ENCODE measurements at places on chromosomes 16 and 17.
A peak's percentile ranks its signal among the peaks of the same experiment; 100 is the strongest.

DNA sequence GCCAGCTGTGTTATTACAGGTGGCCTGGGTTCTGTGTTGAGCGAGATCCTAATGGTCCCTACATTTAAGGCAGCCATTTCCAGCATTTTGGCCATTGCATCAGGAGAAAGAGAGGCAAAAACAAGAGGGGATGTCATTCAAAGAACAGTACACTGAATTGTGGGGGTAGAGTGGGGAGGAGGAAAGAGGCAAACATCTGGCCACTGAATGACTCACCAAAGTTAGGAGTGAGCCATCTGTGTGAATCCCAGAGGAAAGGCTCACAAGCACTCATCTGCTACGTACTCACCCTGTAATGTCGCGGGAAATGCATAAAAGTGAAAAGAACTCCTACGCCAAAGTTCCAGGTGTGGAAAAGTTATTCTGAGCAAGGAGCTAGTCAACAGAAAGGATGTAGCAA, 16.7 kb downstream of the KRABD2 start:
- no peak for DNase-seq

DNA sequence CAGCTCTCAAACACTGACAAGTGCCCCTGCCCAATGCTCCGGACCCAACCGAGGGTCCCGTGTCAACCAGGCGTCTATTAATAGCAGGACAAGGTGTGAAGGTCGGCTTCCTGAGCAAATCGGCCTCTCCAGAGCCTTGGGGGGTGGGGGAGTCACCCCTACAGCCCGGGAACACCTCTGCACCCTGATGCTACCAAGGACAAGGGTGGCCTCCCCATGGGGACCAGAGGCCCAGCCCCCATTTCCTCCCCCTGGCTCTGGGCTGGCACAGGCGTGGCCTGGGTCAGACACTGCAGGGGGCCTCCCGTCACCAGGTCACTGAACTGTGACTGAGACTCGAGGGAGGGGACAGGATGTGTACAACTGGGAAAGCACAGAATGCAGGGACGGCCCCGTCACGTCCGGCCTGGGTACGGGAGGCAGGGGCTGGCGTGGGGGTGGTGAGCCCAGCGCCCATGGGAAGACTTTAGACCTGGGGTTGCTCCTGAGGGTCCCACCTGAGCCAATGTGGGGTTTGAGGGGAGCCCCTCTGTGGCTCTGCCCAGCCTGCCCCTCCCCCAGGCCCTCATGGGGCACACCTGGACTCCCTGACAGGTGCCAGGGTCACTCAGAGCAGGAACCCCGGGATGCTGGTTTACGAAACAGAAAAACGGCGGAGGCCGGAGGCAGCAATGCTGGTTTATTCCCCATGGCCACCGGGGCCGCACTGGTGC, 579 bp upstream of the CYBA start:
- DNase-seq, result peak; percentile 97

- no peak for DNase-seq
These were observed 181.4 kb upstream of the WSCD1 start for GRCh38 chr17:5888811-5889210.

GRCh38 chr17:10013365-10014112, 108.5 kb upstream of the RCVRN start:
- peak; percentile 86 for DNase-seq

- DNase-seq, result peak; percentile 65
These were observed 33.7 kb upstream of the RPH3AL start for GRCh38 chr17:386141-386876.

- DNase-seq, result no peak
These were observed 391.4 kb downstream of the UTP18 start for GRCh38 chr17:51651513-51652298.

DNA sequence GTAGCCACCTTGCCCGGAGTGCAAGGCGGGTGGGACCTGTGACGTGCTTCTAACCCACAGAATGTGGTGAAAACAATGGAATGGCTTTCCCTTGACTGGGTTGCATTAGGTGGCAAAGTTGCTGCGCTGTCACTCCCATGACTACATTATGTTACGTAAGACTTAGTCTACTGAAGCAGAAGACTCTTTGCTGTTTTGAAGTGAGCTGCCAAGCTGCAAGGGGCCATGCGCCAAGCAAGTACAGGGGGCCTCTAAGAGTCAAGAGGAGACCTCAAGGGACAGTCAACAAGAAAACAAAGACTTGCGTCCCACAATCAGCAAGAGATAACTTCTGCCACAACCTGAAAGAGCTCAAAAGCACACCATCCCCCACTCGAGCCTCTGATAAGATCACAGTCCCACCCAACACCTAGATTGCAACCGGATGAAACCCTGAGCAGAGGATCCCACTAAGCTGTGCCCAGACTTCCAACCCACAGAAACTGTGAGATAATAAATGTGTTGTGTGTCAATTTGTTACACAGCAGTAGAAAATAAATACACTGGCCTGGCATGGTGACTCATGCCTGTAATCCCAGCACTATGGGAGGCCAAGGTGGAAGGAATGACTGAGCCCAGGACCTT, 16.5 kb downstream of the ANKRD11 start:
- DNase-seq, result no peak

DNA sequence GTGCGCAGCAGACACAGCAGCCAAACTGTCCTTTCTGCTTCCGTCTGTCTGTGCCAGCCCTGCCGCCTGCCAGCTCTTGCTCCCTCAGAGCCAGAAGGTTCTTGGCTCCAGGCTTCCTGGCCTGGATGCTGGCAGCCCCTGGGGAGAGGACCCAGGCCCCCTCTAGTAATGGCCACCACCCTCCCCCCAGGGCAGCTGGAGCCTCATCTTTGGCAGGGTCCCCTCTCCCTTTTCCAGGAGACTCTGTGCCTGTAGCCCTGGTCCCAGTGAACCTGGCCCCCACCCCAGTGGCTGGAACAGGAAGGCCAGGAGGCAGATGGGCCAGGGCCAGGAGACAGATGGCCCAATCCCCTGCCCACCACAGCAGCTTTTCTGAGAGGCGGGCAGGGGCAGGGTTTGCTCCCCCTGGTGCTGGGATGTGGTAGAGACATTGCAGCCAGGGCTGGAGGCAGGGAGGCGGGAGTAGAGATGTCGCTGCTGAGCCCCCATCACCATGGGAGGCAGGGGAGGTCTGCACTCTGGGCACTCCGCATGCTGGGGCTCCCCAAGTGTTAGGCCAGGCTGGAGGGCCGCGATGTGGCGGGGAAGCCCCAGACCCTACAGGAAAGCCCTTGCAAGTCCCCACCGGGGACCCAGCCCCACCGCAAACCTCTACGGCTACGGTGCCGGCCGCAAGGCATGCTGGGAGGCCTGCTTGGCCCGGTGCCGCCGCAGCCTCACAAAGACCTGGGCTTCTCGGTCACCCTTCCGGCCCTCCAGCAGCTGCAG, 16.7 kb downstream of the UNC13D start:
- DNase-seq, result peak; percentile 80

DNA sequence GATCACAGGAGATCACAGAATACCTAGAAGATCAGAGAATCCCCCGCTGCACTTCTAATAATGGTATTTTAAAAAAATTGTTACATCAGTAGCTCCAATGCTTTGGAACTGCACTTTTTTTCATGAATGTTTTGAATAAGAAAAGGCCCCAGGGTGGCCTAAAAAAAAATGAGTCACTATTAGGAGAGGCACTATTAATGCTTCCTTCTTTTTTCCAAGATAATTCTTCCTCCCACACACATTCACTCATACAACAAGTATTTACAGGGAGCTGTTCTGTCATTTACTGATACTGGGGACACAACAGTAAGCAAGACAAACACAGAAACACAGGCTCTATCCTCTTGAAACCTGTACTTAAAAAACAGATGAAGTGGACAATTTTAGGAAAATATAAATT, 675 bp upstream of the PDZD9 start:
- DNase-seq, result no peak

DNA sequence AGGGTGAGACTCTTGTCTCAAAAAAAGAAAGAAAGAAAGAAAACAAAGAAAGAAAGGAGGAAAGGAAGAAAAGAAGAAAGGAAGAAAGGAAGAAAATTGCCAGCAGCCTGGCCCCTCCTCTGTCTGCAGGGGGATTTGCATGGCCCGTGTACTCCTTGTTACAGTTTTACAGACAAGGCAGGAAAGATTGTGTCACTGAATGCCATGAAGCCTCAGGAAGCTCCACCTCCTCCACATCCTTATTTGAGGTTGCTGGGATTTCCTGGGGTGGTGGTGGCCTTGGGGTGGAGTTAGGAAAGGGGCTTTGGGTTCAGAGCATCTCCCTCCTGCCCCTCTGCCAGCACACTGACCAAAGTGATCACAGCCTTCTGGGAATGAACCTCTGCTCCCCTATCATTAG, 23.6 kb downstream of the CFAP20 start:
- DNase-seq, result no peak

DNA sequence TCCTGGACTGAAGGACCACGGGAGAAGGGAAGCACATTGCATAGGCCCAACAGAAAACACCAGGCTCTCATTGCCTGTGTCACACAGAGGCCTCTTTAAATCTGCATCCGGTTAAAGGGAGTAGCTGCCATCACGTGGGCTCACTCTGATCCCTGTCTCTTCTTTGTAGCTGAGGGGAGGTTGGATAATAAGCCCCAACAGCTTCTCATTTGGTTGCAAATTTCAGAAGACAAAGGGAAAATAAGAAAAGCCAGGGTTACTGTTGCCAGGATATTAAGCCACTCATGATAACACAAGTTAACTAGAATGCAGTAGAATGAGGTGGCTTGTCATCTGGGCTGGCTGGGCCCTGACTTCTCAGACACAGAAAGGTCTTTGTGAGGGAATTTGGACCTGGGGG, 325.1 kb upstream of the ERCC4 start:
- DNase-seq, result no peak

- DNase-seq, result peak; percentile 71
These were observed 43.2 kb downstream of the RPH3AL start for GRCh38 chr17:309361-309888.

- no peak for DNase-seq
These were observed 216.8 kb downstream of the ENGASE start for GRCh38 chr17:79291391-79291790.

- DNase-seq, result peak; percentile 69
These were observed 90.9 kb upstream of the CORO6 start for GRCh38 chr17:29713626-29714025.

- peak; percentile 69 for DNase-seq
These were observed 4.1 kb downstream of the ZNF688 start for GRCh38 chr16:30567160-30567990.

- DNase-seq, result no peak
These were observed 49.8 kb upstream of the USP7 start for GRCh38 chr16:9013508-9013864.

GRCh38 chr17:73531158-73531557, 113.1 kb downstream of the SDK2 start:
- DNase-seq, result no peak

DNA sequence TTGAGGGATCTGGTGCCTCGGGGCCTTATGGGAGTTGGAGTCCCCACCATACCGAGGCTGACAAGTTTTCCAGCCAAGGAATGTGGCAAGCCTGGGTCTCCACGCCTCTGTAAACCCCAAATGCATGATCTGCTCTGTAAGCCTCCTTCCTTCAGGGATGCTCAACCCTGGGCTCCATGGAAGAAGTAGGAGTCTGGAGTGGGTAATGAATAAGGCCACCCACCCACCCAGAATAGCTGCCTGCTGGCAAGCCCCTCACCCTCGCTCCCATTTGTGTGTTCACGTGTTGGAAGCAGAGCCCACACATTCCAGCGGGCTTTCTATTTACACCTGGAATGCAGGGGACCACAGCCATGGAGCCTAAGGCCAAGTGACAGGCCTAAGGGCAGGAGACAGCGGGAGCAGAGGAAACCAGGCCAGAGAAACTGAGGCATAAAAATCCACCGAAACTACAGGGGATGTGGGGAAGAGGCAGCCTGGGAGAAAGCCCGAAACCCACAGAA, 4.4 kb downstream of the DLG4 start:
- no peak for DNase-seq

GRCh38 chr17:48722915-48723422, at the start of gene PRAC2:
Gene PRAC2 (plus strand): TSS chr17:48723185. CDS start chr17:48724411, 1,226 bp downstream.
- no peak for DNase-seq

GRCh38 chr17:79944821-79945391, 90.8 kb downstream of the TBC1D16 start:
- DNase-seq, result no peak

DNA sequence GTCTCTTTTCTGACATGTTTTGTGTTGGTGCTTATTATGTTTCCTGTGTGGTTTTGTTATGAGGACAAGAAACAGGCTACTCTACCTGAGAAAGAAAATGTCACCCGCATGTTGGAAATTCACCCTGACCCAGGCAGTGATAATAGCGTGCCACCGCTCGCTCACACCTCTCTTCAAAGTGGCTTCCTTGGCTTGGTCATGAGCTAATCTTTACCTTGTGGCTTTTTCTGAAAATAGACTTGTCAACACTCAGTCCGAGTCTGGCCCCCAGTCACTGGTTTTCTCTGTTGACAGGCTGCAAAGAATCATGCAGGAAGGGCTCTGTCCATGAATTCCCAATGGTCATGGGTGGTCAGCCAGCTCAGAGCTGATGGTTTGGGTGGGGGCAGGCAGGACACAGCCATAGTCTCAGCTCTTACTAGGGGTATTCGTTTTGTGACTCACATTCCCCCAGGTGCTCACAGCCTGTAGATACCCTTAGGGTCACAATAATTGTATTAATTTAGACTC, 121.3 kb upstream of the CACNG5 start:
- peak; percentile 95 for DNase-seq

GRCh38 chr17:14747603-14747950, 446.7 kb downstream of the HS3ST3B1 start:
- no peak for DNase-seq

DNA sequence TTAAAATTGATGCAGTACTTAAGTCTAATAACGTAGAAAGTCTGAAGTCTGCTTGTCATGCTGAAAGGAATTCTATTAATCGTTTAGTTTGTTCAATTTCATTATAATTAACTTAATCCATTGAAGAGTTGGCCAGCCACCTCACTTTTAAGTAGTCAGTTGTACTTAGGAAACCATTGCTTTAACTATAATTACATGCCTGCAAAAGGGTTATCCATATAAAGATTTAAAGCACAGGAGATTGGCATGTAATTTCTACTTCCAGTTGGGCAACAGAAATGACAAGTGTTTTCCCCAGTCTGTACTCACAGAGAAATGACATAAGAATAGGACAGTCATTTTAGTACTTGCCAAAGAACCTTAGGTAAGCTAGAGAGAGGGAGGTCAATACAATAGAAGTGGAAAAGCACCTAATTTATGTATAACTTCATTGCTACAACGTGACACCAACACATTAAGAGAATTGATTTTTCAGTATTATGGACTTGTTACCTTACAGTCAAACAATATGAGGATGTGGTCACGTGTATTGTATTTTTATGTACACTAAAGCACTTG, 3.7 kb upstream of the USP32 start:
- peak; percentile 26 for DNase-seq

GRCh38 chr17:54967621-54968261, 713 bp downstream of the COX11 start:
- peak; percentile 28 for DNase-seq

- DNase-seq, result no peak
These were observed 268.5 kb downstream of the RBFOX1 start for GRCh38 chr16:7601100-7601499.

GRCh38 chr16:55051571-55052347, 121.1 kb downstream of the IRX5 start:
- DNase-seq, result no peak
